ENCODE measurements at places on chromosomes 12 and 14.

DNA sequence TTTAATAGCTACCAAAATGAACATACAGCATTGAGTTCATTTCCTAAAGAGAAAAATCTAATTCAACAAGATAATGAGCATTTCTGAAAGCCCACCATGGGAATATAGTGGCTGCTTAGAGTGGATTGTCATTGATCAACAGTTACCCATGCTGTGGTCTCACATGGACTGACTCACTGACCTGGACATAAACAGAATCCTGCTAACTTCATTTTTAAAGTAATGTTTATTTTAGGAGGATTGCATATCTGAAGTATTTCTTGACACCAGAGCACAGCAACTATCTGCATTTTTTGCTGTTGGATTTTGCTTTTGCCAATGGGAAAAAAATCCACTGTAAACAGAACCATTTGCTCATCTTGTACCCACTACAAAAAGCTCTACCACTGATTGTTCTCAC lies 71.7 kb downstream of the KCNC2 start:
- no peak for DNase-seq

GRCh38 chr14:94458558-94459205 lies 6.1 kb upstream of the SERPINA11 start:
- DNase-seq: no peak

DNA sequence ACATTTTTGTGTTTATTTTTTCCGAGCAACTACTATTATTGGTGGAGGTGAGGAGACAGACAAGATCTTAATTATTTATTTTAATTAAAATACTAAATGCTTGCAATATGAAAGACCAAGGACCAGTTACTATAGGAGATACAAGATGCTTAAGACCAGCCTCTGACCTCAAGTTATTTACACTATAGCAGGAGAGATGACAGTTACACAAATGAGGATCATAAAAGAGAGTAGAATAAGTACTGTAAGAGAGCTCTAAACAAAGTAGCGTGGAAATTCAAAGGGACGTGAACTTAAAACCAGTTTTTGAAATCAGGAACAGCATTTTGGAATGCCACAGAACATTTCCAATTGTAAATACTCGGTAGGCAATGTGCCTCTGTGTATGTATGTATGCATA lies 128.0 kb upstream of the ATF1 start:
- DNase-seq: no peak

DNA sequence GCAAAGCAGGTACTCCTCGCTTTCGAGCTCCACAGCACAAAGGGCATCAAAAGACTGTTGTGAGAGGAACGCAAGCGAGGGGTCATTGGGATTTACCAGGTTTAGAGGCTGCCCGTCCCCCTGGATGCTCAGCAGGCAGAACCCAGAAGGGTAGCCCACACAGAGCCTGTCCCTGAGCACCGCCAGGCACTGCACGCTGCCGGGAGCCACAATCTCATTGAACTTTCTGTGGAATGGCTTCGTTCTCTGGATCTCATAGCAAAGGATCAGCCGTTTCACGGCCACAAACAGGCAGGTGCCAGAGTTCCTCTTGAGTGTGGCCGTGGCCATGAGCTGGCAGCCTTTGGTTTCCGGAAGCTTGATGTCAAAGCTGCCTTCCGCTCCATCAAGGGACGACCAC lies 21.5 kb downstream of the AMN start:
- DNase-seq: no peak

DNA sequence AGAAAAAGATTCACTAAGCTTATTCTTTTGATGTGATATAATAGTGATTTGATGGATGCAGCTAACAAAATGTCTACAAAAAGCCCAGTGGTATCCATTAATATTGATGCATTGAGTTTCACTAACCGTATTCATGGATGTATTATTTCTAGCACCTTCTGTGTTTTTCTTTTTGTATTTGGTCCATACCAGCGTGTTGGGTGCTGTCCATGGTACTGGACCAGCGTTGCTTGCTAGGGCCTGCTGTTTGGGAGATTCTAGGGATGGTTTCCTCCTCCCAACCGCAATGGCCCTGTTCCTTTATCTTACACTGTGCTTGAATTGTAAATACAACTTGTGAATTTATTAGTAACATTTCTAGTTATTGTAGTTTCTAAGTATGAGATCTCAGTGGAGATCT lies 31.7 kb downstream of the ANO4 start:
- DNase-seq: peak; percentile 16

DNA sequence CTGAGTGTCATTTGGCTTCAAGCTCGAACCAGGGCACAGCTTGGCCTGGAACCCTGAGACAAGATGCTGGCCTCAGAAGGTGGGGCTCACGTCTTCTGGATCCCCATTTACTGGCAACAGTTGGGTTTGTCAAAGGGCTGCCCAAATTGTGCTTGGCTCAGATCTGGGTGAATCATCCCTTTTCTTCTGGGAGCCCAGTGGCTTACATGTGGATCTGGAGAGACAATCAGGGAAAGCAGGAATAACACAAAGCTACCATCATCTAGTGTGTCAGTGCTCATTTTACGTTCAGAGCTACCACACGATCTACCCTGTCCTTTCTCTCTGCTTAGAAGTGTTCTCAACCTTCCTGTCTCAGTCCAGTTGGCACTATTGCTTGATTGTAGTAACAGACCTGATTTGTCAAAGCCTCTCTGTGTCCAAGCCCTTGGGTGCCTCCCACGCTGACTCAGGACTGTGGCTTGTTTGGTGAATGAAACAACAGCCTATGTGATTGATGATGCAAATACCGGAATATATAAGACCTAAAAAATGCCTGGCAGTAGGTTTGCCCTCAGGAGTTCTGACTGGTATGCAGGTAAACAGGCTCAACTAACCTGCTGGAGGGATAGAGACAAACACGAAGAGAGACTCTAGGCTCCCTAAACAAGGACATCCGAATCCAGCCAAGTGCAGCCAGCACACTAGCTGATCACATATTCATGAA lies 974.3 kb downstream of the VRK1 start:
- DNase-seq: no peak

GRCh38 chr14:93150227-93151208 lies 34.2 kb downstream of the MOAP1 start:
- no peak for DNase-seq

- no peak for DNase-seq
Observed at GRCh38 chr12:68229956-68230355, 4.3 kb upstream of the IL26 start.

DNA sequence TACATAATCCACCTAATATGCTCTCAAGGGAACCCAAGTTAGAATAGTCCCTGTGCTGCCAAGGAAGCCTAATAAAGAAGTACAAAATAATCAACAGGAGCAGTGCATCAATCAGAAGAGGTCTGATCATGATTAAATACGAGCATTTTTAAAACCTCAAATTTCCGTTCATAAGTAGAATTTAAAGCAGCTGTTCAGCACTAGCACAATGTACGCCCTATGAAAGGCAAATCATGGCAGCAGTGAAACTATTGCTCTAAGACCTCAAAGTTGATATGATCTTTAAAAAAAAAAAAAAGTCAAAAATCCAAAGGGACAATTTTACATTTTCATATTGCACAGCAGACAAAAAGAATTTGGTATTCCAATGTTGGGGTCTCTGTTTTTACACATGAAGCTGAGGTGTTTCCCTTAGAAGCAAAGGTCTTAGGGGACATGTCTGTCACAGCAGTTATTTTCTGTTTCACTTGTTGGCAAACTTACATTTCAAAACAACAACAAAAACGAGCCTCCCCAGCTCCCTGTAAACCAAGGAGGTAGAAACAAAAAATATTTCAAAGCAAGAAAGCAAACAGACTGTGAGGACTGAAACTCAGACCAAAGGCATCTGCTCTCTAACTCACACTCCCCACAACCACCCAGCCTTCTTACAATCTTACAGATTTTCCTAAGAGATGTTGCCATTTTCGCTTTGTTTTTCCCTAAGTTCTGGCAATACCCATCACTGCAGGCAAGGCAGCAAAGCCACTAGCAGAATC lies 28.2 kb downstream of the SOX5 start:
- DNase-seq: no peak

DNA sequence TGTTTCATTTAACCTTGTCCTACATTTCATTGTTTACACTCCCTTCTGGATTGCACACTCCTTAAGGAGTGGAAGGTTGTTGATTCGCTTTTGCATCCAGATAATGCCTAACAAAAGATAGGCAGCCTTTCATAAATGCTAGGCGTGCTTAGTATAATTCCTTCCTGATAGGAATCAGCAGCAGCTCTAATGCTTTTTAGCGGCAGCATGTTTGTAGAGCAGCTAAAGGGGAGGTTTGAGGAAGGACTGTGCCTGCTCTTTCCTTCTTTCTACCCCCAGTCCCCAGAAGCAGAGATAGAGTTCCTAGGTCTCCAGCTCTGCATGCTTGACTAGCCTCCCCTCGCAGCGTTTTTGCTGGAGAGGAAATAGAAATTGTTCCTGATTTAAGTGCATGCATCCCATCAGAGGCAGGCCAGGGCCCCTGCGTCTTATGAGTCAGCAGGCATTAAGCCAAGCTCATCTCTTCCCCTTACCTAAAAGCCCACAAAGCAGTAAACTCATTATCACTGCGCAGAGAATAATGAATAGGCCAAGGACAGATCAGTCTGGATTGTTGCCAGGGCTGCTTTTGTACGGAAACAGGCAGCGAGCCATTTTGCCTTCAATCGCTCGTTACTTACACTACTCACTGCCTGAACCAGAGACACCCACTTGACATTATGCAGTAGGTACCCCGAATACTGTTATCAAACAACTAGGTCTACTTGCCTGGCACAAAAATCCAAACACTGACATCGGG lies 14.0 kb upstream of the TBPL2 start:
- peak; percentile 20 for DNase-seq

DNA sequence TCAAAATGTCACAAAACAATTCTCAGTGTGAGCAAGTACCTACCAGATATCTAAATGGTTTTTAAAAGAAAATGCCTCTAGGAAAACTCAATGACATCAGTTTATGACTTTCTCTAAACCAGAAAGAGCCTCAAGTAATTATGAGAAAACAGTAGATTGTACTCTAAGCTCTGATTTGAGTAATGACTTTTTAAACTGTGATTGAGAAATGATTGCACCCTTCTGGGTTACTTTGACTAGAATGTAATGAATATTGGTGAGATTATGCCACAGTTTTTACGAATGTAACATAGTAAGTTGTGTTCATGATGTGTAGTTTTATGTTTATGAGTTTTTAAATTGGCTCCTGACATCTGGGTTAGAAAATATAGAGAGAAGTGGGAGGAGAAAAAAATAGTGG lies 68.8 kb downstream of the ALX1 start:
- no peak for DNase-seq

GRCh38 chr12:89064780-89065179 lies 287.5 kb downstream of the DUSP6 start:
- DNase-seq: no peak

- DNase-seq: no peak
Observed at GRCh38 chr12:56297400-56297799, 2.7 kb downstream of the CS start.

- no peak for DNase-seq
Observed at GRCh38 chr12:65308601-65309071, 30.2 kb downstream of the MSRB3 start.

DNA sequence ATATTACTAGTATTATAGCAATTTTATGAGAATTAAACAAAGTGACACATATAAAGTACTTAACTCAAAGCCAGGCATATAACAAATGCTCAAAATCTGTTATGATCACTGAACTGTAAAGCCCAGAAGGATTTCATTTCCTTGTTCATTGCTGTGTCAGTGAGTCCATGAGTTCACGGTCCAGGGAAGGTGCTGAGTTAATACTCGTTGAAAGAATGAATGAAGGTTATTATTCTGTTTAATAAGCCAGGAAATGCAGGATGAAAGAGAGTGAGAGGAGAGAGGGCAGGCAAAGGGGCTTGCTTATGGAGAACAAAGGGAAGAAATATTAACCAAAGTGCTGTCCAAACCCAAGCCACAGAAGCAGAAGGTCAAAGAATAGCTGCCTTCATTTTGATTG lies 40.2 kb upstream of the NT5DC3 start:
- no peak for DNase-seq

- no peak for DNase-seq
Observed at GRCh38 chr12:80352474-80352873, 91.6 kb upstream of the PTPRQ start.

- DNase-seq: peak; percentile 24
Observed at GRCh38 chr12:109736552-109737108, 23.0 kb downstream of the FAM222A start.

DNA sequence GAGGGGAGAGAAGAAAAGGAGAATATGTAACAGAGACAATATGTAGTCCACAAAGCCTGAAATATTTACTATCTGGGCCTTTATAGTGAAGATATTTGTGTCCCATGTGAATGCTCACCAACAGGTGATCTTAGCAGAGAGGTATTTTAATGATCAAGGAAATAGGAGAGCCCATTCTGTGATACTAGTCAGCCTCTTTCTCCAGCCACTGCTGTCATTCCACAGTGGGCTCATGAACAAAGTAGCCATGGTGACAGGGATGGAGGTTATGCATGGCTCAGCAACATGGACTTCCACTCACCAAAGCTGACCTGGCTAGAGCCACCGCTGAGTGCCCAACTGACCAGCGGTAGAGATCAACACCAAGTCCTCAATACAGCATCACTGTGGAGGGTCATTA lies 58.2 kb downstream of the OSBPL8 start:
- DNase-seq: no peak

DNA sequence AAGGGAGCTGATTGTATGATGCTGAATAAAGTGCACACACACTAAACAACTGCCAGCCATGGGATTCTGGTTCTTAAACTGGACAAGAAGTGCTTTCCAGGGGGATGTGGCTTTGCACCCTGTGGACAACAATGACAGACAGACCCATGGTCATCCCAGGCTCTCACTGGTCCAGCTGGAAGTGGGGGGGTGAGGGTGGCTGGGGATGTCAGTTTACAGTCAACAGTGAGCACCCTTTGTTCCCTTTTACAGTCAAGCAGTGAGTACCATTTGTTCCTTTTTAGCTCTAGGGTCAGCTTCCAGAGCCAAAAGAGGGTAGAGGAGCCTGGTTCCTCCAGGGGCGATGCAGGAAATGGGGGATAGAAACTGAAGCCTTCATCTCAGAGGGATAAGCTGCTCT lies 100.7 kb downstream of the SMOC1 start:
- DNase-seq: no peak

DNA sequence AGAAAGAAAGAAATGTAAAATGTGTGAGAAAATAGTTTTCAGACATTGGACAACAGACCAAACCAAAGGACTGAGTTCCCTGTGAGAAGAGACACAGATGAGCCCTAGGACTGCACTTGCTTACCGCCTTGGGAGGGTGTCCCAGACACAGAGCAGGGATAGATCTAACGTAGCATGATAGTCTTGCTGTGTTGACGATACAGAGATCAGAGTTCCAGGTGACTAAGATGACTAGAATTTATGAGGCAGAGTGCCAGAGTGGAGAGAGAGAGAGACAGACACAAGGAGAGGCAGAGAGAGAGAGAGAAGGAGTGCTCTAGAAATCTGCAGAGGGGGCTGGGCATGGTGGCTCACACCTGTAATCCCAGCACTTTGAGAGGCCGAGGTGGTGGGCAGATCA lies 148.2 kb upstream of the LMNTD1 start:
- DNase-seq: no peak

Data from HEK293T (cell line).